ENCODE measurements at places on chromosomes 11 and 22. TPM values are rescaled to one million over a fixed set of nuclear protein-coding genes. Genes with fewer than 3 reads are reported as not detected.

DNA sequence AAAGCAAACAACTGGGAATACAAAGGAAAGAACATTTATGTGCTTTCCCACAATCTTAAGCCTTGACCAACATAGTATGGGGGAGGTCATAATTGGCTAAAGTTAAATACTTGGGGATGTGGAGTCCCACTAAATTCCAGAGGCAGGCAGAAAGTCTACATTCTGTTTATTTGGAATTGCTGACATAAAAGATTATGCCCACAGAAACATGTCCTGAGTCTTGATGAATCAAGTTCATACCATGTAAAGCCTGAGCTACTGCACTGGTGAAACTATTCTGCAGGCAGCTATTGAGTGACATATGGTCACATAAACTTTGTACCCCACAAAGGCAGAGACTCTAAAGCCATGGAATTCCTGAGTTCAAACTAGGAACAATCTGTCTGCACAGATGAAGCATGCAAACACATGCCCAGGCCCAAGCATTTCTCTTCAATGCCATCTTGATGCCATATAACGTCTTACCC lies 69.9 kb upstream of the CHRM4 start:
- no peak for DNase-seq
- no peak overlapping the region for H3K27ac ChIP-seq
- H3K4me3 ChIP-seq: no peak overlapping the region
- H3K36me3 ChIP-seq: no peaks in the 10 kb centered on the region
- H3K27me3 ChIP-seq: no peaks in the 10 kb centered on the region

The SVIP gene
- total RNA-seq: 81.2 TPM

The SRPRA gene
- 142 TPM for total RNA-seq

DNA sequence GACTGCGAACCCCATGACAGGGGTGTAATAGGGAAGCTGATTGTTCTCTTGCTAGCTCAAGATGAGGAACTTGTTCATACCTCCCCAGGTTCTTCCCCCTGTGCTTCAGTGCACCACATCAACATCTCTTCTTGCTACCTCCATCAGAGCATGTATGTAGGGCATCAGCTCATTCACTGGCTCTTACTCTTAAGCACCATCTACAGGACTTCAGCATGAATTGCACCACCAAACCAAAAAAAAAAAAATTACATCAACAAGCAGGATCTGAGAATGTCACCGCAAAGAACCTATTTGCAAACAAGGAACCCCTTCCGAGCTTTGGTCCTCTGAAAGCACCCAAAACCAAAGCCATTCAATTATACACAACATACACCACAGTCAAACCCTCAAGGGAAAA lies 2226.5 kb upstream of the RAG2 start:
- no peak for DNase-seq
